Activated CD8-positive, alpha-beta T cell treated with anti-CD3 and anti-CD28 coated beads, Interleukin-2, amount 10 ng/mL, durations not matched to agents 7 days and 5 days (primary cell): ENCODE measurements at places on chromosomes 11 and 22. TPM values are rescaled to one million over a fixed set of nuclear protein-coding genes. Genes with fewer than 3 reads are reported as not detected.
A peak's percentile ranks its signal among the peaks of the same experiment; 100 is the strongest.

DNA sequence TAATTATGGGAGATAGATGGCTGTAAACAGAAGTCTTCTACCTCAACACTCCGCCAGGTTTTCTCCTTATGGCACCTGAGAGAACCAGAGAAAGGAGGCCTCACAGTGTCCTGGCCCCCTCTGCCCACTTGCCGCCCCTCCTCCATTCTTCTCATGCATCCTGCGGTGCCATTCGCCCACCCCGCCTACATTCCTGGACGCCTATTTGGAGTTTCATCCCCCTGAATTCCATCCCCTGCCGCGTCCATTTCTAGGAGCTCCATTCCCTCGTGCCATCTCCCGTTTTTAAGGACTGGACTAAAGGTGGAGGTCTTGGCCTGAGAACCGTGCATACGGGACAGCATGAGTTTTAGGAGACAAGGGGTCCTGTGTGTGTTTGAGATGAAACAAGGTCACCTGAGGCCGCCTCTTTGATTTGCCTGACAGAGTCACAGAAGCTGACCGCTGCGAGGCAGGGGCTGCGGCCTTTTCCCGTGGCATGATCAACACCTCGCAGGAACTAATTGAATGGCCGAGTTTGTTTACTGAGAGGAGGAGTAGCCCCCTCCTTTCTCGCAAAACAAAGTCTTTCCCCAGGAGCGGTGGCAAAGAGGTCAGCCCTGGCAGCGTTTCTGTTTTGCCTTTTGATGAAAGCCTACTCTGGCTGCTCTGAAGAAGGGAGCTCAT, 246.2 kb downstream of the ST3GAL4 start:
- no peaks in the 10 kb centered on the region for H3K4me1 ChIP-seq
- DNase-seq, result no peak
- no peak overlapping the region for H3K4me3 ChIP-seq

The LDHAL6A gene
- total RNA-seq, result not detected

The GGT5 gene
- total RNA-seq, result 0.29 TPM

DNA sequence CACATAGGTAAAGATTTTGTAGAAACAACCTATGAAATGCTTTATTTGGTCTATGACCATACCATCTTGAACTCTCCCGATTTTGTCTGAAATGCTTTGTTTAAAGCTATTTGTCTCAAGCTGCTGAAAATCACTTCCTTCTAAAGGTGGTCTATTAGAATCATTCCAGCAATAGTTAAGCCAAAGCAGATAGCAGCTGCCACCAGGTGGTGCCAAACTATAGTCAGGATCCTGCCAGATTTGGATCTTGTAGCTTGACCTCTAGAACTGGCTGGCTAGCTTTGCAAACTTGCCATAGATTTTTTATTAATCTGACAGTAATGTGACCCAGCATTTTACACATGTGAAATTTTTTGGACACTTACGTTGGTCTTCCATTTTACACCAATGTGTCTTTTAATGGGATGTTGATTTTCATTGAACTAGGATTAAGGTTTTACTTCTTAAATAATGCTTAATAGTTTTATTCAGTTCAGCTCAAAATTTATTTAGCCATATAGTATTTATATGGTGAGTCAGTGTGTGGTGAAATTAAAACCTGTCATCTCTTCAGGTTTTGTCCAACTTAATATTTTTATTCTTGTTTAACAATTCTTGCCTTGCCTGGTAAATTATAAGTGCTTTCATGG, 19.7 kb downstream of the CTR9 start:
- H3K4me3 ChIP-seq, result no peak overlapping the region
- H3K27me3 ChIP-seq, result no peaks in the 10 kb centered on the region

DNA sequence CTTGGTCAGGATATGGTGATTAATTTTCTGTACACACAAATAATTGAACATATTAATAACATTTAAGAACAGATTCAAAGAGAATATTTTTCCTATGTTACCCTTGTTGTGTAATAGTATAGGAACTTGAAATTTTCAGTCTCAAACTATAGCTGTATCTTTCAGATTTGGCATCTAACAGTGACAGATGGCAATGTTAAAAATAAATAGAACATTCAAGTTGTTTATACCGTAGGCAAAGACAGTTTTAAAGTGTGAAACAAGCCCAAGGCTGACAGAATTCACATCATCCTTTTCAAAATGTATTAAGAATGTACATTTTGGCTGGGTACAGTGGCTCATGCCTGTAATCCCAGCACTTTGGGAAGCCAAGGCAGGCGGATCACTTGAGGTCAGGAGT, 92.6 kb upstream of the TP53AIP1 start:
- H3K4me3 ChIP-seq, result no peak overlapping the region
- H3K27me3 ChIP-seq, result no peaks in the 10 kb centered on the region
- H3K4me1 ChIP-seq, result no peaks in the 10 kb centered on the region
- H3K27ac ChIP-seq, result no peak overlapping the region
- DNase-seq, result no peak

The LUZP2 gene
- not detected for total RNA-seq

- peaks cover 10% of the 10 kb centered on the region for H3K27me3 ChIP-seq
- peaks cover 60% of the 10 kb centered on the region for H3K36me3 ChIP-seq
- peak overlapping the region; percentile 88 for H3K27ac ChIP-seq
Observed at GRCh38 chr11:57424792-57425564, 1.9 kb downstream of the SLC43A3 start.

- H3K4me1 ChIP-seq, result no peaks in the 10 kb centered on the region
- no peaks in the 10 kb centered on the region for H3K36me3 ChIP-seq
- H3K27me3 ChIP-seq, result no peaks in the 10 kb centered on the region
- DNase-seq, result peak; percentile 95
- no peak overlapping the region for H3K27ac ChIP-seq
Observed at GRCh38 chr22:44620129-44620840, 81.7 kb upstream of the PRR5 start.

GRCh38 chr11:35750981-35751663, 88.5 kb downstream of the TRIM44 start:
- no peak for DNase-seq
- H3K4me1 ChIP-seq, result no peaks in the 10 kb centered on the region
- H3K4me3 ChIP-seq, result no peak overlapping the region
- peaks cover 6% of the 10 kb centered on the region for H3K36me3 ChIP-seq
- H3K27me3 ChIP-seq, result no peaks in the 10 kb centered on the region

- H3K27me3 ChIP-seq, result peaks cover 41% of the 10 kb centered on the region
- peaks cover 9% of the 10 kb centered on the region for H3K4me1 ChIP-seq
- H3K27ac ChIP-seq, result no peak overlapping the region
Observed at GRCh38 chr11:119363081-119363850, 16.8 kb upstream of the MFRP start.

DNA sequence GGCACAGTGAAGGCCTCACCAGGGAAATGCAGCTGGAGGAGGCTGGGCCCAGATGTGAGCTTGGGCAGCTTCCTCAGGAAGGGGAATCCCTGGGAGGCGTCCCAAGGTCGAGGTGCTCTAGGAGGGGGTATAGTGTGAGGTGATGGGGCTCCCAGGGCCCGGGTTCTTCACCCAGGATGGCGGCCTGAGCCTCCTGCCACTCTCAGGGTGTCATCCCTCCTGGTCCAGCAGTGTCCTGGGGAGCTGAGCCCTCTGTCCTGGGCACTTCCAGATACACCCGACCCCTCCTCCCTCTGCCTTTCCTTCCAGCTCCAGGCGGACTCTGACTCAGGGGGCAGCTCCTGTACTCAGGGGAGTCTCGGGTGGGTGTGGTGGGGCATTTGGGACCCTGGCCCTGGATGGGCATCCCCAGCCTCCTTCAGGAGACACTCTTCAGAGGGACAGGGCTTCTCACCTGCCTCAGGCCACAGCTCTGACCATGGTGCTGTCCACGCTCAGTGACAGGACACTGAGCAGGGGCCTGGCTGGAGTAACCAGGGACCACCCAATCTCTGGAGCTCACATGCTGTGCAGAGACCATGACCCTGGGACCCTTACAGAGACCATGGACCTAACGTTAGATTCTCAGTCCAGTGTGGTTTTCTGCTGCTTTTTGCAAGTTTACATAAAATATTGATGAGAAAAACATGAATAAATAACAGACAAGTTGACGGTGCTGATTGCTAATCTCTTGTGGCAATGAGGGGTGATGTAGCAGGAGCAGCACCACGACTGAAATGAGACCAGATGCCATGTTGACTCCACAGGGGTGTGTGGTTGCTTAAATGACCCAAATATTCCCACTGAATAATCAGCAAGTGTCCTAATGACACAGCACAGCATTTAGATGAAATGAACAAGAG, 101.9 kb downstream of the GGTLC2 start:
- no peak for DNase-seq
- H3K27ac ChIP-seq, result no peak overlapping the region
- H3K36me3 ChIP-seq, result no peaks in the 10 kb centered on the region
- no peak overlapping the region for H3K4me3 ChIP-seq
- H3K4me1 ChIP-seq, result no peaks in the 10 kb centered on the region

The OR52K1 gene
- not detected for total RNA-seq

The KRTAP5-9 gene
- not detected for total RNA-seq

The TRIM49 gene
- not detected for total RNA-seq

DNA sequence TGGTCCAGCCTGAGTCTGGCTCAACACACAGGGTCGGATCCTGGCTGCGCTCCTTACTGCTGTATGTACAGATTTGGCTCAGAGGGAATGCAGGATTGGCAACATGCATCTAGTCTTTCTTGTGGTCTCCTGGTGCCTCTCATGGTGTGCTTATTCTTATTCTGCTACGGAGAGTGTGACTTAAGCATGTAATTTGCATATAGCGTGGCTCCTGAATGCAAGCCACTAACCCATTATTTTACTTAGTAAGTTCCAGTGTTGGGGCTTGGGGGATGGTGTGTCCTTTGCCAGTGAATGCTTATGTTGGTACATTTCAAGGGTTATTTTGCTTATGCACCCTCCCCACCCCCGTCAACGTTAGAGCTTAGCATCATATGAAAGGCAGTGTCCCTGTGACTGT, 51.2 kb downstream of the PTPRJ start:
- no peak overlapping the region for H3K27ac ChIP-seq
- H3K27me3 ChIP-seq, result no peaks in the 10 kb centered on the region
- no peak overlapping the region for H3K4me3 ChIP-seq
- peaks cover 79% of the 10 kb centered on the region for H3K4me1 ChIP-seq
- peaks cover 56% of the 10 kb centered on the region for H3K36me3 ChIP-seq

DNA sequence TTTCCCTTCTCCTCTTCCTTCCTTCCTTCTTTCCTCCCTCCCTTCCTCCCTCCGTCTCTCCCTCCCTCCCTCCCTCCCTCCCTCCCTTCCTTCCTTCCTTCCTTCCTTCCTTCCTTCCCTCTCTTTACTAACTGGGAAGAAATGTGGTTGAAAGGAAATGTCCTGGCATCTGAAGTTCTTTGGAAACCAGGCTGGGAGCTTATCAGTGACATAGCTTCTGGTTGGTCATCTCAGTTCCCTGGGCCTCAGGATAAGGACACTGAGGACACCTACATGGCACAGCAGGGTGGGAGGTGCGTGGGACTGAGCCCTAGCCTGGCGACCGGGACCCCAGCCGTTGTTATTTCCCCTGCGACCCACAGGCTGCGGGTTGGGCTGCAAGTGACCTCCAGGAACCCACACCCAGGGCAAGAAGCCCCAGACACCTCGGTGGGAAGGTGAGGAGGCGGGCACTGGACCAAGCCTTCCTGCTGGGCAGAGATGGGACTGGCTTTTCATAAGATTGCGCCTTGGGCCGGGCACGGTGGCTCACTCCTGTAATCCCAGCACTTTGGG, 1486.5 kb downstream of the TBC1D22A start:
- no peak overlapping the region for H3K4me3 ChIP-seq
- no peak overlapping the region for H3K27ac ChIP-seq
- no peak for DNase-seq
- no peaks in the 10 kb centered on the region for H3K36me3 ChIP-seq
- H3K27me3 ChIP-seq, result peaks cover 7% of the 10 kb centered on the region

- H3K27ac ChIP-seq, result no peak overlapping the region
- H3K4me3 ChIP-seq, result no peak overlapping the region
- no peak for DNase-seq
- H3K27me3 ChIP-seq, result no peaks in the 10 kb centered on the region
- no peaks in the 10 kb centered on the region for H3K4me1 ChIP-seq
- peaks cover 19% of the 10 kb centered on the region for H3K36me3 ChIP-seq
Observed at GRCh38 chr22:41355895-41356294, 25.8 kb upstream of the TEF start.

GRCh38 chr11:127345819-127346459, 345.4 kb upstream of the KIRREL3 start:
- H3K27ac ChIP-seq, result no peak overlapping the region
- no peaks in the 10 kb centered on the region for H3K27me3 ChIP-seq

DNA sequence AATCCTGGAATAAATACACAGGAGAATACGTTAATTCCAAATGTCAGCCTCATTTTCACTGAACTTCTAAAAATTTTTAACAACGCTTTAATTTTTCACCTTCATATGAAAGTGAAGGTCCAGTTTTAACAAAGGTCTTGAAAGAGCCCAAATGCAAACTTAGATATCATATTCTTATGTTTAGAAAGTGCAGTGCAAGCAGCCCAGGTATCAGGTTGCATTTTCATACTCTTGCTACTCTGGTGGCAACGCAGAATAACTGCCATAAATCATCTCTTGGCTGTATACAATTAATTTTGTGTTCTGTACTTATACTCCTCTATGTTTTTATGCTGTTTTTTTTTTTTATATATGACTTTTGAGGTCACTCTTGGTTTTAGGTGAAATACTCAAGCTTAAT, 496.7 kb upstream of the ARHGAP42 start:
- DNase-seq, result no peak
- no peaks in the 10 kb centered on the region for H3K36me3 ChIP-seq
- H3K4me1 ChIP-seq, result no peaks in the 10 kb centered on the region
- no peak overlapping the region for H3K27ac ChIP-seq
- H3K27me3 ChIP-seq, result no peaks in the 10 kb centered on the region

DNA sequence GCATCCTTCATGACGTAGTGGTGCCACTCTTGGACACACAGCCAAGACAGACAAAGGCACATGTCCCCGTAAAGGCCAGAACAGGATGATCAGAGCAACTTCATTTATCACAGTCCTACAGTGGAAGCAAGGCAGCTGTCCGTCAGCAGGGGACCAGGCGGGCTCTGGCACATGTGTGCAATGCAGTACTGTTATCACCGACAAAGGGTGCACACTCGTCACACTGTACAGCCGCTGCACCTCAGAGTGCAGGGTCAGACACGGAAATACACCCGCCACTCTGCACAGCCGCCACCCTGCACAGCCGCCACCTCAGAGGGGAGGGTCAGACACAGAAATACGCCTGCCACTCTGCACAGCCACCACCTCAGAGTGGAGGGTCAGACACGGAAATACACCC, 13.4 kb upstream of the IL17REL start:
- H3K36me3 ChIP-seq, result no peaks in the 10 kb centered on the region
- H3K27me3 ChIP-seq, result no peaks in the 10 kb centered on the region
- H3K27ac ChIP-seq, result no peak overlapping the region
- no peak overlapping the region for H3K4me3 ChIP-seq

DNA sequence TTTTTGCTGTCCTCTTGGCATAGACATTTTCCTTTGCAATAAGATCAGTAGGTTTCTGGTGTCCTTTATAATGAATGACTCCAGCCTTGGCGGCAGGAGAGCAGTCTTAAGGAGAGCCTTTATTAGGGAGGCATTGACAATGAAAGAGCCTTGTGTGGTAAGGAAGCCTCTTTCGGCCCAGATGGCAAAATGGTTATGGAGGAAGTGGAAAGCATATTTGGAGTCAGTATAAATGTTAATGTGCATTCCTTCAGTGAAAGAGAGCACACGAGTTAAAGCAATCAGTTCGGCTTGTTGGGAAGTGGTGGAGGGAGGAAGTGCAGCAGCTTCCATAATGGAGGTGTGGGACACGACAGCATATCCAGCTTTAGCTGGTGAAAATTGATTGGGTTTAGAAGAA, 18.1 kb upstream of the ANO1 start:
- no peak for DNase-seq
- no peaks in the 10 kb centered on the region for H3K36me3 ChIP-seq
- peaks cover 5% of the 10 kb centered on the region for H3K27me3 ChIP-seq
- no peaks in the 10 kb centered on the region for H3K4me1 ChIP-seq

The VPS51 gene
- total RNA-seq, result 131 TPM

- no peak for DNase-seq
- no peak overlapping the region for H3K4me3 ChIP-seq
- no peaks in the 10 kb centered on the region for H3K4me1 ChIP-seq
- H3K27ac ChIP-seq, result no peak overlapping the region
Observed at GRCh38 chr11:122395282-122395681, 260.2 kb upstream of the UBASH3B start.
